ENCODE measurements at places on chromosomes 2 and 18.

DNA sequence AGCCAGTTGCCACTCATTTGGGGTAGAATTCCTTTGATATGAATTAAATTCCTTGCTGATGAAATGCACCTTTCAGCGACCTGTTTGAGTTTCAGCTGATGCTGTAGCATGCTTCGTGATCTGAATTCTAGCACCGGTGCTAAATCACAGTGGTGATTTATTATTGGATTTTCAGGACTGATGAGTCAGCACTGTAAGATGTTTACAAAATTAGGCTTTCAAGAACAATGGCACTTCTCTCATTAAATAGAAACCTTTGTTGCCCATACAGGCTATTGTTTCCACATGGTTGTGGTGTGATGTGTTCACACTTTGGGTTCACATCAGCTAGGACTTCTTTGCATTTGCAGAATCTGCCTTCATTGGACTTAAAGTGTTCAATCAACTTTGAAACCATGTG is 687.7 kb downstream of the ARHGAP15 start:
- DNase-seq, result no peak

DNA sequence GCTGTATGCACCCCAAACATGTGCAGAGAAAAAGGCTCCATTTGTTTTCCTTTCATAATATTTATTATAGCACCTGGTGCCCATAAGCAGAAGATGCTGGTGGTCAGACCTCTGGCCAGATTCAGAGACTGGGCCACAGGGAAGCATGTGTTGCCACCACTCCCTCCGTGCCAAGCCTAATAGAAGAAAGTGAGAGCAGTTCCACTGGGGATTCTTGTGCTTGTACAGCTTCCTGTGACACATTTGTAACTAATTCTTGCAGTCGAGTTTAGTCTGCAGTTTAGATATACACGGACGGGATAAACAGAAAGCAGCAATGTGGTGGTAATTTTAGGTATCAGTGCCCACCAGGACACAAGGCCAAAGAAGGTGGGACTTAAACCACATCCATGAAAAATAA is 135.4 kb upstream of the PIEZO2 start:
- DNase-seq, result no peak

- DNase-seq, result no peak
These were observed 200.4 kb downstream of the TMEM247 start for GRCh38 chr2:46679761-46680160.

DNA sequence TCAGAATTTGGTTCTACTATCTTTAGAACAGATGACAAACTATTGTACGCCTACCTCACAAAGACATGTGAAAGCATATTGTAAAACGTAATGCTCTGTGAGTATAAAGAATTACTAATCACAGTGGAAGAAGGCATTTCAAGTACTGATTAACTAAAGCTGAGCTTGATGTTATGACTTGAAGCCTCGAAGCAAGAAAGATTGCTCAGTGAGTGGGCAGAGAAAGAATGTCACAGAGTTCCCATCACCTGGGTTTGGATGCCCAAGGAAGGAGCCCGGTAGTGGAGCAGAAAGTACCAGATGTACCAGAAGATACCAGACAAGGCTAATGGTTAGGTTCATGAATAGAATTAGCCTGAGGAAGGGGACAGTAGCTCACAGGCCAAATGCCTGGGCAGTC is 39.5 kb upstream of the FAM110C start:
- no peak for DNase-seq

GRCh38 chr2:122670897-122671296 is 915.4 kb downstream of the TSN start:
- no peak for DNase-seq

GRCh38 chr2:237581751-237582746 is 8.5 kb downstream of the RAB17 start:
- DNase-seq, result no peak

GRCh38 chr2:241003830-241004564 is 5.6 kb downstream of the SNED1 start:
- no peak for DNase-seq

GRCh38 chr18:54702686-54703085 is 111.6 kb downstream of the DYNAP start:
- DNase-seq, result no peak

- DNase-seq, result peak; percentile 98
These were observed 7.9 kb upstream of the SDC1 start for GRCh38 chr2:20232837-20233207.

GRCh38 chr2:161102770-161103450 is 57.3 kb upstream of the TANK start:
- DNase-seq, result peak; percentile 44

- DNase-seq, result no peak
These were observed 58.2 kb downstream of the ITGB6 start for GRCh38 chr2:160141912-160142311.

DNA sequence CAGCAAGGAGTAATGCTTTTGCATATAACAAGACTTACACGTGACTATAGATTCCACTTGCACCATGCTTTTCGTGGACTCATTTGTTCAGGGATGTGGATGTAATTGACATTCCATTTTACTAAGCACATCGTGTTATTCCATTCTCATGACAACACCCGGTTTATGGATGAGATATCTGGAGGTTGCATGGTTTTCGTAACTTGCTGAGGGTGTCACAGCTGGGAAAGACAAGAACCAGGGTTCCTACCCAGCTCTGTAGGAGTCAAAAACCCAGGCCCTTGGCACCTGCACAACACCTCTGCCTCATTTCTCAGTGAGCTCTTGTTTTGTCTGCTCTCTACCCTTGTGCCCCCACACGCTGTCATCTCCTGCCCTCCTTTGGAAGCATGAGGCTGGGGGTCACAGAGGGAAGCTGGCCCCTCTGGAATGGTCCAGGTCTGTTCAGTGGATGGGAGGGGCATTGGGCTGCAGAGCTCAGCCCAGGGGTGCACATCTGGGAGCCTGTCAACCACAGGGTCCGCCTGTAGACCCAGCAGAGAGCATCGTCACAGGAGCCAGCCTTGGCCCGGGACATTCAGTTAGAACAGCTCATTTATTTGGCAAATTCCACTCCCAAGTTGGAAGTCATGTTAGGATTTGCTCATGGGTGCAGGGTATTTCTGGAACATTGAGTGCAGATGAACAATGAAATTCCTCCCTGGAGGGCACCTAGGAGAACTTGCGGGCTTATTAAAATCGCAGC is 120.1 kb upstream of the TWIST2 start:
- peak; percentile 87 for DNase-seq

GRCh38 chr2:88144914-88145497 is 17.1 kb upstream of the FABP1 start:
- no peak for DNase-seq

DNA sequence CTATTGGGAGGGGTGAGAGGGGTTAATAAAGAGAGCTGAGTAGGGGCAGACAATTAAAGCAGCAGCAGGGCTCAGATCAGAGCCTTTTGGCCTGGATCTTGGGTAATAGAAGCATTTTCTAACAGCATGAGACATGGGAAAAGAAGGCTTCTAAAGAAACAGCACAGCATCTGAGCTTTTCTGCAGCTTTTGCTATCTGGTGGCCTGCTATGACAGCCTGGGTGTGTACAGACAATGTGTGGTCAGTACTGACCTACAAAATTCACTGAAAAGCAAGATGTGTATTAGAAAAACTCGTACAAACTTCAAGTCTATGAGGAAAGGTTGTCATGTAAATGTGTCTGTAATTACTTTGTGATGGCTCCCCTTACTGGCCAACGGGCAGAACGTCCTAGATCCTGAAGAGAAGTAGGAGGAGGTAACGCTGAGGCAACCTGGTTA is 95.6 kb downstream of the GALNT3 start:
- DNase-seq, result peak; percentile 54

DNA sequence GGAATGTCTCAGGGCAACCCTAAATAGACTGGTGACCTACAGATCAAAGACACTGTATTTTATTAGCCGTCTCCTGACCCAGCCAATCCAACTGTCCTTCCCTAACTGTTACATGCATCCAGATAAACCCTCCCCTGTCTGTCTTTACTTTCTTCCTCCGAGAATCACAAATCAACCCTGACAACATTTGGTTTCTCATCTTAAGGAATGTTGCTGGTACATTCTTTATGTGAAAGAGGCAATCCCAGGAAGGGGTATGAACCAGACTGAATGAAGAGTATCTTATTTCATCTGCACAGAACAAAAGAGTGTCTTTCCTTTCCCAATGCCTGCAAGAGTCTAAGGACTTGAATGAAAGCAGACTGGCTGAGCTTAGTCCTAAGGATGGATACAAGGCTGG is 113.9 kb upstream of the LTBP1 start:
- DNase-seq, result peak; percentile 26

GRCh38 chr2:240183006-240183874 is 42.8 kb upstream of the OTOS start:
- DNase-seq, result no peak

DNA sequence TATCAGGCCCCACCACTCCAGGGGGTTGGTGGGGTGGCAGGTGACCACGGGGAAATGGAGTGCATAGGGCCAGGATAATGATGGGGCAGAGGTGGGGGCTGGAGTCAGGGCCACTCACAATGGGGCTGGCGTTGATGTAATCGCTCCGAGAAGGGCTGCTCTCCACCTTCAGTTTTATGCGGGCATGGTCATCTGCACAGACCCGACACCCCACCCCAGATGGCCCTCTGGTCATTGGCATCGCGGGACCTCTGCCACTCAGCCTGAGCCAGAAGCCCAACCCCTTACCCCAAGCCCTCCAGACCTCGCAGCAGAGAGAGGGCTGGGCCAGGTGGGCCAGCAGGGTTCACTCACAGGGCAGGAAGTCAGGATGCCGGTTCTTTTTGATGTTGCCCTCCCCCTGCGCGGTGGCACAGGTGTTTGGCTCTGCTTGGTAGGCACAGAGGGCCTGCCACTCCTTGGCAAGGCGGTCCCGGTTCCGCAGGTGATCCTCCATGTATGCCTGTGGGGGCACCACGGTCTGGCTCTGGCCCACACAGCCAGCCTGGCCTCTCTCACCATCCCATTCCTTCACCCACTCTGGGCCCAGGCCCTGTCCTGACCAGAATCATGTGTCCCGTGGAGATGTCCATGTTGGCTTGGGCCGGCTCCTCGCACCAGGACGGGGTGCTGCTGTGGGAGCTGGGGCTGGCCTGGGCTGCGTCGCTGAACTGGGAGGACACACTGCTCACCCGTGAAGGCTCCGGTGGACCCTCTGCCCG is 12.4 kb downstream of the PTPRN start:
- no peak for DNase-seq

GRCh38 chr2:152548111-152548875 is 169.0 kb downstream of the PRPF40A start:
- no peak for DNase-seq

- no peak for DNase-seq
These were observed 81.4 kb upstream of the B3GNT2 start for GRCh38 chr2:62114564-62114963.

DNA sequence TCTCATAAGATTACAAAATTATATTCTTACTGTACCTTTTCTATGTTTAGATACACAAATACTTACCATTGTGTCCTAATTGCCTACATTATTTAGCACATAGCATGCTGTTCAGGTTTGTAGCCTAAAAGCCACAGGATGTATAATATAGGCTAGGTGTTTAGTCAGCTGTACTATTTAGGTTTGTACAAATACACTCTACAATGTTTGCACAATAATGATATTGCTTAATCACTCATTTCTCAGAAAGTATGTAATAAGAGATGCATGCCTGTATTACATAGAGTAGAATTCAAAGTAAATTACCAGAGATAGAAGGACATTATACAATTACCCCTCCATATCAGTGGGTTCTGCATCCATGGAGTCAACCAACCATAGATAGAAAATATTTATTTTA is 201.1 kb upstream of the COL3A1 start:
- DNase-seq, result peak; percentile 58

- DNase-seq, result no peak
These were observed 52.7 kb upstream of the TMEM17 start for GRCh38 chr2:62558743-62559142.

GRCh38 chr18:53790786-53791185 is 433.7 kb downstream of the MBD2 start:
- no peak for DNase-seq

- no peak for DNase-seq
These were observed 138.3 kb downstream of the NOL4 start for GRCh38 chr18:34086370-34086769.

- DNase-seq, result no peak
These were observed 634.3 kb upstream of the FANCL start for GRCh38 chr2:58875436-58875835.

DNA sequence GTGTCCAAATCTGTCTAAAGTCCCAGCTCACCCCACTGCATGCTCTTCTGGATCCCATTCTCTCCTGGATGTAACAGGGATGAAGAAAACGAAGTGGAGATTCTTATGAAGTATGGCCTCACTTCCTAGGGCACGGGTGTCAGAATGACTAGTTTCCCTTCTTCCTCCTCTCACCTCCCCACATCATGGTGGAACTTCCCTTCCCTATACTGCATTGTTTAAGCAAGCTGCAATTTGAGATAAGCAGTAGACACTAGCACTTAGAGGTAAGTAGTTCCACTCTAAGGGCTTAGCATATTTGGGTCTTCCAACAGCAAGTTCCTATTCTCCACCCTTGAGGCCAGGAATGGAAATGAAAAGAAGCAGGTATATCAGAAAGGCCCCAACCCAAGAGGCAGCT is 29.7 kb downstream of the SLC4A5 start:
- no peak for DNase-seq
